NCI-H69 (cell line): ENCODE measurements at places on chromosomes 12 and 14.

GRCh38 chr12:123896767-123897166 is 75.9 kb downstream of the CCDC92 start:
- no peak for DNase-seq

GRCh38 chr14:91896419-91896818 is 29.1 kb upstream of the TC2N start:
- DNase-seq = no peak

- DNase-seq = no peak
Observed at GRCh38 chr14:73721101-73721821, 7.1 kb upstream of the PNMA1 start.

DNA sequence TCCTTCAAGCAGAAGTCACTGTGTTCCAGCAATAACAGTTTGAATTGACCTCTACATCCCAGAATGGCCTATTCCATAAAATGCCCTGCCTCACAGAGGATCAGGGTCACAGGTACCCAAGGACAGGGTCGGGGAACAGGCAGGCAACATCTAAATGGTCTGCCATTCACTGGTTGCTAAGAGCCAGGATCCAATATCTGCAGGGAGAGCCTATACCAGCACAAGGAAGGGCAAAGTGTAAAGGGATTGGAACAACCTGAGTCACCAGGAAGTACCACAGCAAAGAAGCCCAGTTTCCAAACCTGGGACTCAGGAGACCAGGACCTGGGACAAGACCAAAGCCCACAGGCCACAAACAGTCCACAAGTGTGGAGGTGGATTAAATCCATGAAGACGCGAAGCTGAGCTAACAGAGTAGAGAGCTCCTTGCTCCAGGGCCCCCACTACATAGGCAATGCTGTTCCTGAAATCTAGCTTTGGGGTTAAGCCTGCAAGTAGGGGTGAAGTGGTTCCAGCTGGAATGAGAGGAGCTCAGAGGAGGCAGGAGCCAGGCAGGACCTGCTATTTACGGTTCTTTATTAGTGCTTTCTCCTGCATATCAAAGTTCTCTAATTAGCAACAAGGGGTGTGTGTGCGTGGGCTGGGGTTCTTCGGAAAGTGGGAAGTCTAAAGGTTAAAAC is 274.3 kb downstream of the BCL11B start:
- no peak for DNase-seq

DNA sequence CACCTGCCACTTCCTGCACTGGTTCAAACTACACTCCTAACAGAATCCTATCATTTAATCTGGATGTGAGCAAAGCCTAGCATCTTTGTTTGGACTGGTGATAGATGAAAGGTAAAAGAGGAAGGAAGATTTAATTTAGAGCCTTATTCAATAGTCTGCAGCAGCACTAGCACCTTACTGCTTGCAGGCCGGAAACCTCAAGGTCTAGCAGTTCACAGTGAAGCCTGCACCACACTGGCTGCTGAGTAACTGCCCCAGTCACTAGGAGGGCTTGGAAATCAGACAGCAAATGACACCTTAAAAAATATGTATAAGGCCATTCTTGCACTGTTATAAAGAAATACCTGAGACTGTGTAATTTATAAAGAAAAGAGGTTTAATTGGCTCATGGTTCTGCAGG is 358.0 kb downstream of the DAD1 start:
- no peak for DNase-seq

DNA sequence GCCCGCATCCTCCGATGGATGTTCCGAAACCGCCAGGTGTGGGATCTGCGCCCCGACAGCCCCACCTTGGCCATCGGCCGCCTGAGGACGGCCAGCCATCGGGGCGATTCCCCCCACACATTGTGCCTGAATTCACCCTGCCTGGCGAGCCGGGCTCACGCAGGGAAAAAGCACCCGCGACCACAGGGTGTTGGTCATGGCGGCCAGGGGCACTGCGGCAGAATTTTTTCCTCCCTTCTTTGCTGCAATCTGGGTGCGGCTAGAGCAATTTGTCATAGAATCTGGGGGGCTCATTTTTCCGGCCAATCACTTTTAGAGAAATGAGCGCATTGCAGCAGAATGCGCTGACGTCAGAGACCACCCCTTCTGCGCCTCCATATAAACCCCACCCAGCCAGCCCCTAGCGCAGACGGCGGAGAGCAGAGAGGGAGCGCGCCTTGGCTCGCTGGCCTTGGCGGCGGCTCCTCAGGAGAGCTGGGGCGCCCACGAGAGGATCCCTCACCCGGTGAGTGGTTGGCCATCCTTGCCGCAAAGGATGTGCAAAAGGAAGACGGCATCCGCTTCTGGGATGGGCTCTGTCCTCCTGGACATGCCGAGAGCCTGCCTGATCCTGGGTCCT is at the start of gene MEG3:
Gene MEG3 (plus strand): TSS at position 406 of the 619 bp plus-strand sequence.
- DNase-seq = peak; percentile 84

- no peak for DNase-seq
Observed at GRCh38 chr14:105107351-105107750, 42.1 kb upstream of the GPR132 start.

- DNase-seq = no peak
Observed at GRCh38 chr14:73463411-73463810, 5.1 kb upstream of the NUMB start.
